ENCODE measurements at places on chromosomes 7 and 10.

DNA sequence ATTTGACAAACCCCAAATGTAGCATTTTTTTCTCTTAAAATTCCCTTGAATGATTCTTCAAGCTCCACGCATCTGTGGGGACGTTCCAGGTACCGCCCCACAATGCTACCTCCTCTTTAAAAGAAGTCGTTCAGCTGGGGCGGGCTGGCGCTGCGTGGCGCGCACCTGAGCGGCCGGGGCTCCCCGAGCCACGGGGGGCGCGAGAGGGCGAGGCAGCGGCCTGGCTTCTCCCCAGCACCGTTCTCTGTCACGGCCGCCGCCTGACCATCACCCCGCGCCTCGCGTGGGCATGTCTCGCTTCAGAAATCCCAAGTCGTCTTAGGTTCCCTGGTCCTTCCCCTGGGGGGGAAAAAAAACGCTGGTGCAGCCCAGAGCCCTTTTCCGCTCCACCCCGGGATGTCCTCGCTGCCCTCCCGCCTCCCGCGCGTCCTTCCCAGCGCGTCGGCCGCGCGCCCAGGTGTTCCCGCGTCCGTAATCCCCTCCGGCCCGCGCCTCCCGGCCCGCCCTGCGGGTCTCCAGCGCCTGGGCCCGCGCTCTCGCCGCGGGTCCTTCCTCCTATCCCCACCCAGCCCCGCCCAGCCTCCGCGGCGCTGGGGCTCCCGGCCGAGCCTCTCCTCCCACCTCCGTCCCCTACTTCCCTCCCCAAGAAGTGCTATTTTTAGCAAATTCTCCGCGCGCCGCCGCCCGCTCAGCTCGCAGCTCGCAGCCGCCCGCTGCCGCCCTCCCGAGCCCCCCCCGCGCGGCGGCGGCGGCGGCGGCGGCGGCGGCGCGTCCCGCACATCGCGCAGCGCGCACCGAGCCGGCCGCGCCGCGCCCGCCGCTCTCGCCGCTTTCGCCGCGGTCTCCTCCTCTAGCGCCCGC, 58.7 kb upstream of the PRPS1L1 start:
- DNase-seq: no peak

GRCh38 chr10:103277713-103278536, 987 bp downstream of the INA start:
- DNase-seq: no peak

DNA sequence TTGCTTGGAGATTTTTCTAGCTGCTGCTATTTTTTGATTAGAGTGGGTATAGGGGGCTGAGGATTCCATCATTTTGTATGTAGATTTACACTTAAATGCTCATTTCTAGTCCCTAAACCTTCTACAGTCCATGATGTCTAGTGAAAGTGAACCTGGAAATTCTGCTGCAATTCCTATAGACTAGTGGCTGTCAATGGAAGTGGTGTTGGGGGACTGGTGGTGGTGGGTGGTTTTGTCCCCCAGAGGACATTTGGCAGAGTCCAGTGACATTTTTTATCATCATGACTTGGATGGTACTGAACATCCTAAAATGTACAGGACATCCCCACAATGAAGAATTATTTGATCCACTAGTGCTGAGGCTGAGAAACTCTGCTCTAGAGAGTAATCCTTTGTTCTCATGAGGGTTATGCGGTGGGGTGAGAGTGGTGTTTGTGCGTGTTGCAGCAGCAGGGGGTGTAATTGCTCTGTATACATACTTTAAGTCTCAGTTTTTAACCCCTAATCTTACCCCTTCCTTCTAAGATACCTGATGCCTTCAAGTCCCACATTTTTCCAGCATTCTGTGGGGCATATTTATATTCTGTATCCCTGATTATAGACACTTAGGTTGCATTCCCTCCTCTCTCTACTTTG, 35.0 kb downstream of the KIF11 start:
- no peak for DNase-seq

GRCh38 chr7:158606671-158607424, 19.2 kb upstream of the PTPRN2 start:
- DNase-seq: no peak

DNA sequence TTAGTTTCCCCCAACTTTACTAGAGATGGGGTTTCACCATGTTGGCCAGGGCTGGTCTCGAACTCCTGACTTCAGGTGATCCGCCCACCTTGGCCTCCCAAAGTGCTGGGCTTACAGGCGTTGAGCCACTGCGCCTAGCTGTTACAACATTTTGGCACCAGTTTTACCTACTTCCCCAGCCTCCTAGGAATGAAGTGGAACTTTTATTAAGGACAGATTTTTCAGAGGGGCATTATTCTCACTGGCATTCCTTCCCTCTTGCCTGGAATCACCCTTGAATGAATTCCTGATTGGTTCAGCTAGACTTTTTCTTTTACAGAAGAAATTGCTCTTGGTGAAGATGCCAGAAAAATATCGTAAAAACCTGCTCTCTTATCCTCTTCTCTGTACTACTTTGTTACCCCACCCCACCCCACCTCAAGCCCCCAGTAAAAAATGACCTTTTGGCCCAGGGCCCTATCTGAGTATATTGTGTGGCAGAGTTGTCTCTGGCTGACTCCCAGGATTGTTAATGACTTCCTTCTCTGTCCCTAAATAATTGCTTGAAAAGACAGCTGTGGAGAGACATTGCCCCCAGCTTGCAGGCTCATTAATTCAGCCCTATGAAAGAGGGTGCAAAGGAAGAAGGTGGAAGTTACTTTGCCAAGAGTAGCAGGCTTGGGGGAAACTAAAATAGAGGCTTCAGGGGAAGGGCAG, 189.6 kb downstream of the AUTS2 start:
- no peak for DNase-seq

- DNase-seq: no peak
These were observed 90.0 kb downstream of the PFKFB3 start for GRCh38 chr10:6292741-6293151.

DNA sequence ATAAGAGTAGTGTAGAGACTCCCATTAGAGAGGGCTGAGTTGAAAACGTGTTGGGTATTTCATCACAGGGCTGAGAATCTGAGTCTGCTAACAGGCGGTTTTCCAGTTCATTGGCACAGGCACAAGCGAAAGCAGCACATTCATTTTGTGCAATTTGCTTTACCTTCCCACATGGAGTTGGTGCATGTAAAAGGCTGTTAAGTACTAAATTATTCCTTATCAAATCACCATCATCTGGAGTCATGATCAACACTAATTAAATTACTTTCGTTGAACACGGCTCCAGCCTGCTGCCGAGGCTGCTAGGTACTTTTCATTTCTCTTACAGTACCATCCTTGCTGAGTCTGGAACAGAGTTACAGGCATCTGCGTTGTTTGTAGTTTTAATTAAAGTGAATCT, 43.8 kb downstream of the ETV1 start:
- no peak for DNase-seq

DNA sequence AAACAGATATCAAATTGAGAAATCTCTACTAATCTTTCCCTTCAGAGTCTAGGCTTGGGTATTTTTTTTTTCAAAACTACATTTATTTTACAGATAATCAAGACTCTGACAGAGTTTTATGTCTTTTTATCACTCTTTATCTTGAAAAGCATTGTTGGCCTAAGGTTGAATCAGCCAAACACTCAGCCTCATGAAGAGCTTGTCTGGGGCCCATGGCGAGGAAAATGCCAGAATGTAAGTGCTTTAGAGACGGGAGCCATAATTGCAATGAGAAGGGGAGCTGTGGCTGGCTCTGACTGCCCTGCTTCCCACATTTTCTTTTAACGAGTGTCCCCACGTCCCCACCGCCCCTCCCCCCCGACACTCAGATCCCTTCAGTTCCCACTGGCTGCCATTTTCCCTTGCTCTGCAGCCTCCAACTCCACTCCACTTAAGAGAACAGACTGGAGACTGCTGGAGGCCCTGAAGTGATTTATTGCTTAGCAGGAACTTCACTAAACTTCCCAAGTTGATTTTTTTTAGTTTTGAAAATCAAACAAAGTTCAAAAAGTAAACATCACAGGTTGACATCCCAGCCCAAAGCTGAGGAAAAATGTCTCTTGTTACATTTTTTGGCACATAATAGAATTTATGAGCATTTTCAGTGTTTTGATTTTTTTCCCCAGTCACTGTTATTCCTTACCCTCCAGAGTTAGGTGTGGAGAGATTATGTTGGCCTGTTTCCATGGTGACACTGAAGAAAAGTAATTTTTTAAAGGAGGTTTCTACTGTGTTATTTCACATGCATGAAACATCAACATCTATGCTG, 637.5 kb upstream of the GALNT17 start:
- no peak for DNase-seq

DNA sequence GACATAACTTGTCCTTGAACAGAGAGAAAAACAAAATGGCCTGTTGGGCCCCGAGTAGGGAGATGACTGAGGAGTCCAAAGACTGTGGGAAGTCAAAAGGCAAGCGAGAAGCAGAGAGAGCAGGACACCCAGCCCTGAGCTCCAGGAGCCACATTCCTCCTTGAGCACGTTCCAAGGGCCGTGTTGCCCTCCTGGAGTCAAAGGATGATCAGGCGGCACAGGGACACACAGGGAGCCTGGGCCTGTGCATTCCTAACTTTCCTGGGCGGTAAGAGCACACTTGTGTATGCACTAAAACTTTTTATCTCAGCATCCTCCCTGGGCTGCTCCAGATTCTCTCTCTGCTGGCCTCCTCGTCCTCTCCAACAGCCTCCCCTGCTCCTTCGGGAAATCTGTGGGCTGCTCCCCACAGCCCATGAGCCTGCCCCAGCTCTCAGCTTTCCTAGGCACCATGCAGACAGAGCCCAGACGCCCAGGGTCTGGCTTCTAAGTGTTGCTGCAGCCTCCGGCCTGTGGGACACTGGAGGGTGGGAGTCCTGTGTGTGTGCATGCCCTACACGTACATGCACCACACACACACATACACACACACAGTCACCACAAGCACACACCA, 281.8 kb downstream of the POU6F2 start:
- DNase-seq: no peak

DNA sequence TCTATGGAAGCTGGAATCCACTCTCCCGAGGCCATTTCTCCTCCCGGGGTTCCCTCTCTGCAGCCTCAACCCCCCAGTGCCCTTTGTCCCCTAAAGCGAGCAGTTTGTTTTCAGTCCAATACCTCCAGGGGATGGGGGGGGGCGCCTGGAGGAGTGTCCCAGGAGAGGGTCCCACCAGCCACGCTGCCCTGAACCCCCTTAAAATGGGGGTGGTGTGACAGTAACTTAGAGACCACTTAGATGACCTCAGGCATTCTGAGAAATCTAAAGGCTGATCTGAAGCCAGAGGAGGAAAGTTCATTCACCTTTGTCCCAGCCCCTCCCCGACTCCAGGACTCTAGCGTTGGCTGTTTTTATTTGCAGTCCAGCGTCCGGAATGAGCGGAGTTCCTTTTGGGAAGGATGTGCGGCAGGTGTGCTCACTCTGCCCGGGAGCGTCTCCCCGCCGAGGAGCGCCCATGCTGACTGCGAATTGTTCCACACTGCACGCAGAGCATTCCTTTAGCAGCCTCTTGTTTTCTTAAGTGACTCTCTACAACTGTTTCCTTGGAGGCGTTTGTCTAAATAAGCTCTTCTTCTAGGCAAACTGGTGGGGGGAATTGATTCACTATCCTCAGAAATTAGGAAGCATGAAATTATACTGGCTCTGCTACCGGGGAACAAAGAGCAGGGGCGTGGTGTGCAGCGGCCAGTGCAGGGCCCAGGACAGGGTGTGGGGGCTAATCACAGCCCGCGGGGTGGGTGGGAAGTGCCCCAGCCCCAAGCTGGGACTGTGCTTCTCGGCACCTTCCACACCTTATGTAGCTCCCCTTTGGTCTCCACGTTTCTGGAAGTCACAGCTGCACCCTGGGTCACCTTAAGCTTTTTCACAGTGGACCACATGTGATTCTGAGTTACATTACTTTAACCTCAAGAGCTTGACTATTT, 46.3 kb downstream of the SYPL1 start:
- DNase-seq: no peak

- DNase-seq: no peak
These were observed 433.2 kb upstream of the GHITM start for GRCh38 chr10:83706120-83706519.

DNA sequence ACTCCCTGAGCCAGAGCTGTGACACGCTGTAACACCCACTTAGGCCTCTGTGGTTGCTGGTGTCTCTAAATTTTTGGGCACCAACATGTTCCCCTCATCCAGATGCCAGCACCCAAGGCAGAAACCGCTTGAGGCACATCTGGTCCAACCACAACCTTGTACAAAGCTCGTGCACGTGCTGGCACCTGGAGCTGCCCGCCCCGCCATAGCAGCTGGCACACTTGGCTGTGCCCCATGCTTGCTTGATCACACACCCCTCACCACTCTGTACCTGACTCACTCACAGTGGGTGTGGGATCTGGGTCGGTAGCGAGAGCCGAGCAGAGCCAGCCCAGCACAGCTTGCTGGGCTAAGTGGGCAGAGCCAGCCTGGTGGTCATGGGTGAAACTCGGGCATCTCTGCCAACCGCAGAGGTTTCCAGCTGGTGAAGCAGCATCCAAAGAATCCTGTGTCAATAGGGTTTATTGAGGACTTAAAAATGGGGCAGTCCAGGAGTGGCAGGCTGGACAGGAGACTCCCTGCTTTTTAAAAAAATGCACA, 1210.4 kb downstream of the TYW1 start:
- no peak for DNase-seq

DNA sequence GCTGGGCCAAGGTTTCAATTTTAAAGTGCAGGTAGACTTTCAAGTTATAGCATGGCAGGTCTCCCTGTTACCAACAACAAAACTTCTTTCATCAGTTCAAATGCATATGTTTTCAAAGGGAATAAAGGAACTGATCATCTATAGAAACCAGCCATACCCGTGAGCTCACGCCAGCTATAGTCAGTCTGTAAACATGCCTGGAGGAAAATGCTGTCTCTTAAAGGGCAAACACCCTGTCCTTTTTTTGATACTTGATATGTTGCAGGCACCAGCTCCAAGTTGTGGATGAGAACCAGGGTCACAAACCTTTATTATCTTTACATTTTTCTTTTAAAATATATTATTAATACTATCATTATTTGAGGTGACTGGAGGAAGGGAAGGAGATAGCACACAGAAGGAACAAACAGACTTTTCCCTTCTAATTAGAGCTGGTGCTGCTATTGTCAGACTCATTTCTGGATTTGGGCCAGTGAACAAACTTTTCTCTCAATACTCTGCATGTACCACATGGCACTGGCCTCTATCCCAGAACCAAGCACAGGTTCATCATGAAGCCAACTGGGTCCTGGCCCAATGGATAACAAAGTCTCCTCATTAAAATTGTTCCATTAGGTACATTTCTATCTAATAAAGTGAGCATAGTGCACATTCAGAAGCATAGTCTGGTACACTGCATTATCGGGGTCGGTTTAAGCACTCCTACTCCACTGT, 1102.4 kb downstream of the SORCS3 start:
- DNase-seq: no peak

Data from activated CD4-positive, alpha-beta T cell treated with anti-CD3 and anti-CD28 coated beads, Interleukin-2, Interleukin-4, amounts not matched to agents 100 ng/mL and 50 ng/mL, durations not matched to agents 16 hours and 8 hours (primary cell).